CD4-positive, alpha-beta T cell (primary cell): ENCODE measurements at places on chromosomes 5 and 9. TPM values are rescaled to one million over a fixed set of nuclear protein-coding genes. Genes with fewer than 3 reads are reported as not detected.
A peak's percentile ranks its signal among the peaks of the same experiment; 100 is the strongest.

GRCh38 chr9:99778308-99778707 lies 43.4 kb upstream of the NR4A3 start:
- no peak for DNase-seq

DNA sequence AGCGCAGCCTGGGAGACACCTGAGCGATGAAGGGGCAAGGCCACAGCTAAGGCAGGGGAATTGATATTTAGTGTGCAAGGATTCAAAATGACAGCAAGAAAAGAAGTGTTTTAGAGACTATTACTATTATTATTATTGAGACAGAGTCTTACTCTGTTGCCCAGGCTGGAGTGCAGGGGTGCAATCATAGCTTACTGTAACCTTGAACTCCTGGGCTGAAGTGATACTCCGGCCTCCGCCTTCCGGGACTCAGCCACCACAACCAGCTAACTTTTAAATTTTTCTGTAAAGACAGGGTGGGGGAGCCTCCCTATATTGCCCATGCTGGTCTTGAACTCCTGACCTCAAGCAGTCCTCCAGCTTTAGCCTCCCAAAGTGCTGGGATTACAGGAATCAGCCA lies 3.3 kb upstream of the GRHPR start:
- no peak for DNase-seq

DNA sequence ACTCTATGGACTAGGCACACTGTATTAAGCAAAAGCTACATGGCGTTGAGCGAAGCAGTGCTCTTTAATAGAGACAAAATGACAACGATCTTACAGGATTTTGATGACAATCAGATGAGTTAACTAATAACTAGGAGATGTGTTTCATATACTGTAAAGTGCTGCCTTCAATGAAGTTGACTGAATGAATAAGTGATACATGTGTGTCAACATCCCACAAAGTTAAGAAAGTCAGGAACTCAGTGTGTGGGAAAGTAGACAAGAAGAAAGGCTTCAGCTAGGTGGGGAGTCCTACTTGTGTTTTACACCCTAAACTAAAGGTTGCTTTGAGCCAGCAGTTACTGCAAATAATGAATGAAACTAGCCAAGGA lies 79.6 kb downstream of the PAPPA start:
- DNase-seq = no peak

ARRDC1 gene
- total RNA-seq = 45.5 TPM

GRIN3A gene
- total RNA-seq = not detected

DNA sequence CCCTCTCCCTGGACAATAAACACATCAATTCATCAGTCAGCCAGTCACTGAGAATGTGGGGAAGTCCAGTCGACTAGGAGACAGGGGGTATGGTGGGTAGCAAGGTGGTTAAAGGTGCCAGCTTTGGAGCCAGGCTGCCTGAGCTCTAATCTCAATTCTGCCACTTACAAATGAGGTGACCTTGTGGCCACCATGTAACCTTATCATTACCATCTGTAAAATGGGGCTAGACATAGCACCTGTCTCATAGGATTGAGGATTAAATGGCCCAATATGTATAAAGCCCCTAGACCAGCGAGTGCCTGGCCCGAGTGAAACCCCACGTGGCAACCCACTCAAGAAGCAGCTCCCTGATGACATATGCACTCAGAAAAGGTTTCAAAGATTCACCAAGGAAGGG lies 73.3 kb upstream of the TBC1D2 start:
- DNase-seq = no peak

NPR3 gene
- not detected for total RNA-seq

DNA sequence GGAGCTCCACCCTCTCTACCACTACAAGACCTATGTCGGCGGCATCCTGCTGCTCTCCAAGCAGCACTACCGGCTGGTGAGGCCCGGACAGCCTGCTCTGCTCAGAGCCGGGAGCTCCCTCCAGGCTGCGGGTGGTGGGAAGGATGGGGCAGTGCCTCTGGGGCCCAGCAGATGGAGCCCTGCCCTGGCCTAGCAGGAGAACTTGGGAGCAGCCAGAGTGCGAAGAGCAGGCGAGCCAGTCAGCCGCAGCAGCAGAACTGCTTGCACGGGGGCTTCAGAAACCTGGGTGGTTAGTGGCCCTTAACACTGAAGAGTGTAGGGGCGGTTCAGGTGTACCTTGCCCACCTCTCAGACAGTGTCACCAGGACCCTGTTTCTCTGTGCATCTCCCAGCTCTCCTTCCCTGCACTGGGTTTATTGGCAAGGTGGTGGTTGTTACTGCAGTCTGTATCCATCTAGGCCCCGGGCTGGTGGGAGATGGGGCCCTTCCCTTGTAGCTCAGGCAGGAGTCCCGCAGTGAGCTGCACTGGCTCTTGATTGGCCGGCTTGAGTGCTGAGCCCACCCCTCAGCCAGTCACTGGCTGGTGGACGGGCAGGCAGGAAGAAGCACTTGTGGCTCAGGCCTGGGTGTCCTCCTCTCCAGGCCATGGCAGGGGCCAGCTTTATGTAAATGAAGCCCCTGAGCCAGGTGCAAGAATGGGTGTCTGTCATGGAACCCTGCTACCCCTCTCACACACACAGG lies 7.7 kb downstream of the B4GALT7 start:
- peak; percentile 54 for DNase-seq

GRCh38 chr5:136766456-136766855 lies 401.1 kb upstream of the TRPC7 start:
- DNase-seq = no peak

PCDHGA4 gene
- total RNA-seq = 0.08 TPM

- DNase-seq = no peak
Measured at GRCh38 chr5:125153231-125153630, 406.8 kb upstream of the ZNF608 start.

- no peak for DNase-seq
Measured at GRCh38 chr5:8528106-8528505, 659.2 kb downstream of the MTRR start.

PCDHB8 gene
- not detected for total RNA-seq

ANKRD18B gene
- 0.61 TPM for total RNA-seq

GRCh38 chr9:23258569-23258968 lies 567.5 kb downstream of the ELAVL2 start:
- no peak for DNase-seq

GRCh38 chr5:143116814-143117213 lies 286.7 kb downstream of the NR3C1 start:
- DNase-seq = no peak

DNA sequence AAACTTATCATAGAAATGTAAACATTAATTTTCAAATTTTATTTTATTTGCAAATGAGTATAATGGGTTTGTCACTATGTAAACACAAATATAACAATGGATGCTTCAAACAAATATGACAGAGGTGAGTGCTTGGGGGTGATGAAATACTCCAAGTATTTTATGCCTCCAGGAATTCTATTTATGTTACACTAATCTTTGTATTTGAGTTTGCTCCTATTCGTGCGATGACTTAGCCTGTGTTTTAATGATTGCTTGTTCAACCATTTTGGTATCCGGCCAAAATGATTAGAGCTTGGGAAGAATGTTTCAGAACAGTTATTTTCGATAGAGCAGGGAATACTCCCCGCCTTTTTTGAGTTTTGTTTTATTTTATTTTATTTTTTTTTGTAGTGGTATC lies 5.0 kb downstream of the DMRT2 start:
- DNase-seq = no peak

GRCh38 chr5:161420521-161420920 lies 126.0 kb downstream of the GABRB2 start:
- DNase-seq = no peak

SOWAHA gene
- total RNA-seq = not detected

MYORG gene
- 0.42 TPM for total RNA-seq

DNA sequence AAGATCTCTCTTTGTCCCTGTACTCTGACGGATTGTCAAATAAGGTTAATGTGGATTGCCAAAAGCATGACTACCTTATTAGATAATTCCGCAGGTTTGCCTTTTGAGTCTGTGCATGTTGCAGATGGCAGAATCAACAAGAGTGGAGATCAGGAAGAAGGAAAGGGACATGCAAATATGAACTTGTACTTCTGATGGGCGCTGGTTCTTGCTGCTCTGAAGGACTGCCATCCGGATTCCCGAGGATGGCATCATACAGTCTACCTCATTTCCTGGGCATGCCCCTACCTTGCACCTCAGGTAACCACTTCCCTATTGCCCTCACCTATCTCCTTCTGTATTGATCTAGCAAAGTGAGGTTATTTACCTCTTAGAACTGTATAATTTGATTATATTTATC lies 504.2 kb downstream of the ACTL7B start:
- DNase-seq = no peak

GRCh38 chr5:143383988-143384387 lies 19.5 kb downstream of the NR3C1 start:
- no peak for DNase-seq

- no peak for DNase-seq
Measured at GRCh38 chr5:135331612-135332011, 67.4 kb downstream of the MACROH2A1 start.

DNA sequence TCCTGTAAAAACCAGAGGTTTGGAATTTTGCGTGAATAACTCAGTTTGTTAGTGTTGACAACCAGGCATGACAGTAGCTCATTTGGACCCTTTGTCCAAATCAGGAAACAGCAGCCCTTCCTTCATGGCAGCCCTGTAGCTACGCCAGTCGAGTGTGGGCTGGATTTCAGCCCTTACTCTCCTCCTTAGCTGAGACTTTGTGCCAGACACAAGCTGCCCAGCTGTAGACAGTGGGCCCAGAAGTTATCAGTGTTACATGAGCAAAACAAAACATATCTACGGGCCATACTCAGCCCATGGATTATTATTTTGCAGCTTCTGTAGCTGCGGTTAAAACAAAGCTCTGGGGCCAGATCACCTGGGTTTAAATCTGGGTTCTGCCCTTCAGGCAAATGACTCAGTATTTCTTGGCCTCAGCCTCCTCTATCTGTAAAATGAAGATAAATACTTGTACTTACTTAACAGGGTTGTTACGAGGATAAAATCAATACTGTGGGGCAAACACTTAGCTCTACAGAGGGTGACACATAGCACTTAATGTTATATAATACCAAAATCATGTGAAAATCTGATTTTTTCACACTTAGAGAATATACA lies 76.9 kb downstream of the GHR start:
- DNase-seq = no peak

DNA sequence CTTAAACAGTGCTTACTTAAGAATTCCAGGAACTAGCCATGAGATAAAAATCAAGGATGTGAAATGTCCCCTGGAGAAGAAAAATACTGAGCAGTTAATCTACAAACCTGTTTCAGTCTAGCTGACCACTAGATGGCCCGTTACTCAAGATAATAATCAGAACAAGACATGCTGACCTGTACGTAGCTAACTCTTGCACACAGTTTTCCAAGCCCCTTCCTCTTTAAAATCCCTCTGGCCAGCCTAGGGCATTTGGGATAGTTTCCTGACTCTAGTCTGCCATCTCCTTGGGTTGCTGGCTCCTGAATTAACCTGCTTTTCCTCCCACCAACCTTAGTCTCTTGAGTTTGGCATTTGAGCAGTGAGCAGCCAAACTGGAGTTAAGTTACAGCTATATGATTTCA lies 59.2 kb upstream of the TRAF1 start:
- DNase-seq = no peak

DNA sequence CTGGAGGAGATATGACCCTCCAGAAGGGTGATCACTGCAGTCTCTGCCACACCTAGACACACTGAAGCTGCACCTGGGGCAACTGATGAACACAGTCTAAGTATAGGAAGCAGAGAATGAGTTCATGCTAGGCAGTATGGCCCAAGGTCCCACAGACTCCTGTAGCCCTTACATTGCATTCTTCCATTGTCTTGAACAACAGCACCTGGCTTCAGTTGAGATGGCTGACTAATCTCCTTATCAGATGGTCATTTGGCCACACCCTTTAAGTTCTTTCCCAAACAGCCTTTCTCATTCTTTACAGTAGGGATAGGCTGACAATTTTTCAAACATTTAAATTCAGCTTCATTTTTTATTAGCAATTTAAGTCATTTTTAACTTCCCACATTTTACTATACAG lies 23.1 kb downstream of the CENPK start:
- DNase-seq = no peak

GRCh38 chr5:175517824-175518450 lies 39.6 kb downstream of the SFXN1 start:
- DNase-seq = no peak

GRCh38 chr5:127909066-127909465 lies 174.5 kb upstream of the SLC12A2 start:
- peak; percentile 24 for DNase-seq

DOK3 gene
- 1.3 TPM for total RNA-seq

DNA sequence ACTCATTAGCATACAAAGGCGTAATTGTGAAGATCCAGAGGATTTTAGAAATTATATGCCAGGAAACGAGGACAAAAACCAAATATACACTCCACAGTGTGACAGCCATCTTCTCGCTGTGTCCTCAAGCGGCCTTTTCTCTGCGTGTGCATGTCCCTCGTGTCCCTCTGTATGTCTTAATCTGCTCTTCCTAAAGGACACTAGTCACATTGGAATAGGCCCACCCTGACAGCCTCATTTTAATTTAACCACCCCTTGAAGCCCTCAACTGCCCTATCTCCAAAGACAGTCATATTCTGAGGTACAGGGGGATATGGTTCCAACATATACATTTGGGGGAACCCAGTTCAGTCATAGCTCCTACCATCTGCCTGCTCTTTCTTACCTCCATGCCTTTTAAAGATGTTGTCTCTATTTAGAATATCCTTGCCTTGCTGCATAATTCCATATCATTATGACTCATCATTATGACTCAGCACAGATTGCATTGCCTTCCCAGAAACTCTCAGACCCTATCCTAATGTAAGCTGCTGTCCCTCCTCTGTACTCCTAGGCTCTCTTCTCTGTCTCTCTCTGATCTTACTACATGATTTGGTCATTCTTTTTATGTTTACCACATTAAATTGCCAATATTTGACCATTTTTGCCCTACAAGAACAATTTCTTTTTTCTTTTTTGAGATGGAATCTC lies 210.9 kb downstream of the AOPEP start:
- no peak for DNase-seq

GRCh38 chr9:100427366-100428263 lies 672 bp downstream of the MSANTD3 start:
- peak; percentile 10 for DNase-seq

FYB1 gene
- 478 TPM for total RNA-seq

IL17B gene
- not detected for total RNA-seq

DNA sequence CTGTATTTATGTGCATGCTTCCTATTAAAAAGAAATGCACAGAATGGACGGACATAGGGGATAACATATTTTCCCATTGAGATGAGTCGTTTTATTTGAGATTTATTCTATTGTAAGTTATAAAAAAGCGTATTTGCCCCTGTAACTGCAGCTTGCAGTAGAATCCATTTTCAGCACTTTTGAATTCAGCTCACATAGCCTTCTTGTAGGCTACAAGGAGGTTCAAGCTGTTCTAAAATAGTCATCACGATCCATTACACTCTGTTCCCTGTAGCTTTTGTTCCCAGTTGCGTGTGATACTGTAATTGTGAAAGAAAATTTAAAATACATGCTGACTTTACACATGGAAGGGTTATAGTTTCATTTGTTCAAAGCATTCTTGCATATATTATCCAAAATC lies 40.9 kb upstream of the POC5 start:
- DNase-seq = no peak

DNA sequence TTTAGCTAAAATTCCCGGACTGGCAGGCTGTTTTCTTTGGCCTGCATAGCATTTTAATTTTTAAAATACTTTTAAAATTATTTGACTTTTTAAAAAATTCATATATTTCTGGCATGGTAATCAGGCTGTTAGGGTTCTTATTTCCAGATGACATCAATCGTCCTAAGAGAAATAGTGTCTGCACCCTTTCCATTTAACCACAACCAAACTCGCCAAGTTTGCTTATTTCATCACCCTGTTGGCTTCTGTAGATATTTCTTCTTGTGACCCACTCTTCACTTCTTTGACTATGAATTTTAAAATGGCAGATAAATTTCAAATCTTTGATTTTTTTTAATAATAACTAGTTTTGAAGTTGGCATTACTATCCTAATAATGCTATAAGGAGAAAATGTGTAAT lies 675.7 kb upstream of the FTMT start:
- no peak for DNase-seq
